ENCODE measurements at places on chromosomes 4 and X.

DNA sequence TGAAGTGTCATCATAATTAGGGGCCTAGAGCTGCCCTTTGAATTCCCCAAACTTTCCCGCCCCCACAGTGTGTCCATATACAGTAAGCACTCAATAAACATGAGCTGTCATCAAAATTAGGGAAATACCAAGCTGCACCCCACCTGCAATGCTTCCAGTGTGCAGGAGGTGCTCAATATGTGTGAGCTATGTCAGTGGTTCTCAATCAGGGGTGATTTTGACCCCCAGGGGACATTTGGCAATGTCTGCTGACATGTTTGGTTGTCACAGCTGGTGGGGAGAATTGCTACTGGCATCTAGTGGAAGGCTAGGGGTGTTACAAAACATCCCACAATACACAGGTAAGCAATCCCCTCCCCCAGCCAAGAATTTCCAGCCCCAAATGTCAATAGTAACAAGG is 748 bp downstream of the CFP start:
- no peak for DNase-seq

DNA sequence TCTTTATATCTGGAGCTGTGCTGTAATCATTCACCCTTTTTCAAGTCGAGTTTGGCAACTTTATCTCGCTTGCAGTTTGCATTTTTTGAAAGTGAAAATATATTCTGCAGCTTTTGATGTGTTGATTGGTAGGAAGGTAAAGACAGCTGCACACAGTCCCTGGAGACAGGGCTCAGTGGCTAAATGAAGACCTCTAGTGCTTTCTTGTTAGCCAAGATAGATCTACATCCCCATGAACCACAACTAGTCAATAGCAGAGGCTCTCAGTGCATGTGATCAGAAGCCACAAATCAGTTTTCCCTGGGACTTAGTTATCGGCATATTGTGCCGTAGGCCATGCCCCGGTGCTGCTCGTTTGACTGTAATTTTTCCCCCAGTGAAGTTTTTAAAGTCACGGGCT is 587.7 kb upstream of the PITX2 start:
- DNase-seq: no peak

DNA sequence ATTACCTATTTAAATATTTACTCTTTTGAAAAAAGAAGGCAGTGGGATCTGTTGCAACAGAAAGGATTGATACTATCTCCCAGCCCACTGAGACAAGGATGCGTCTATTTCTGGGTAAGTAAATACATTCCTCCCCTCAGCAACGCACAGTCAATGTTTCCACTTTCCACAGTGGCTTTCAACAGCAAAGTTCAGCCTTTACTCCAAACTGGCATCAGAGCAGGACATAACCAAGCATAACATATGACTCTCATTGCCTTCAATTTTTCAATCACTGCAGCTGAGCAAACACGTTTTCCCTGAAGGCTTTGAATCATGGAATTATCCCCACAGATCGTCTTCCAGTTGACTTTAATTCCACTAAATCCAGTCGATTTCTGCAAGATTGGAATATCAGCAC is 160.3 kb upstream of the FRG1 start:
- DNase-seq: no peak

GRCh38 chr4:81635739-81636138 is 164.0 kb upstream of the RASGEF1B start:
- DNase-seq: no peak

- no peak for DNase-seq
Observed at GRCh38 chr4:2906218-2906617, 57.0 kb downstream of the NOP14 start.

GRCh38 chr4:54213001-54213400 is 16.1 kb upstream of the PDGFRA start:
- DNase-seq: no peak

DNA sequence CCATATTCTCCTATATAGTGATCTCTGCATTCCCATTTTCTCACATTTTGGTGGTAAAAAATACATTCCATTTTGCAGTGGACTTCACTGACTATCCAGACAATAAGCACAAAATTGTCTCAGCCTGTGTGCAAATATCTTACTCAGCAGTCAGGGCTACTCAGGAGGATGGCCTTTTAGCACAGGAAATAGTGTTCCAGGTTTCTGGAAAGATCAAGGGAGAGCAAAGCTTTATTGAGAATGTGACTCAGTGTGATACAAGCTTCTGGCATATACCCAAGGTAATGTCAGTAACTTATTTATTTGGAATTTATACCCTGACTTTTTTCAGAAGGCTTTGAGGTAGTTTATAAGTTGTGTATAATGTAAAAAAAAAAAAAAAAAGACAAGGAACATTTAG is 233.4 kb downstream of the TEX13A start:
- DNase-seq: no peak

- no peak for DNase-seq
Observed at GRCh38 chr4:112979881-112980421, 69.5 kb upstream of the ANK2 start.

- no peak for DNase-seq
Observed at GRCh38 chr4:172050911-172051310, 237.7 kb downstream of the GALNTL6 start.

GRCh38 chr4:112007391-112007790 is 137.9 kb upstream of the FAM241A start:
- no peak for DNase-seq

- no peak for DNase-seq
Observed at GRCh38 chrX:103722505-103722904, 11.8 kb downstream of the TMEM31 start.

- no peak for DNase-seq
Observed at GRCh38 chrX:54950730-54951375, 30.2 kb downstream of the TRO start.

DNA sequence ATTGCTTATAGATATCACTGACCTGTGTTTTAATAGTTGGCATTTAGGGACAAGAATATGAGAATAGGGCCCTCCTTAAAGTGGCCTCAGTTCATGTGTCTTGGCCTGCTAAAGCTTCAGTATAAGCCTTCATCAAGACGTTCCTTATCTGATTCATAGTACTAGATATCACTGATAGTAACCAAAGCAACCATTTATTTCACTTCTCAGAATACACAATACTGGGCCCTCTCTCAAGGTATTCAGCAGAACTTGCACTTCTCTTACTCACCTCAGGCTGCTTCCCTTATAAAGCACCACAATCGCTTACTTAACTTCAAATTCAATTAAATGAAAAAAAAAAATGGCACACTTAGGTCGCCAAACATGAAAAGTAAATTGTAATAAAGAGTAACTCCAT is 259.4 kb upstream of the PCDH7 start:
- DNase-seq: no peak

DNA sequence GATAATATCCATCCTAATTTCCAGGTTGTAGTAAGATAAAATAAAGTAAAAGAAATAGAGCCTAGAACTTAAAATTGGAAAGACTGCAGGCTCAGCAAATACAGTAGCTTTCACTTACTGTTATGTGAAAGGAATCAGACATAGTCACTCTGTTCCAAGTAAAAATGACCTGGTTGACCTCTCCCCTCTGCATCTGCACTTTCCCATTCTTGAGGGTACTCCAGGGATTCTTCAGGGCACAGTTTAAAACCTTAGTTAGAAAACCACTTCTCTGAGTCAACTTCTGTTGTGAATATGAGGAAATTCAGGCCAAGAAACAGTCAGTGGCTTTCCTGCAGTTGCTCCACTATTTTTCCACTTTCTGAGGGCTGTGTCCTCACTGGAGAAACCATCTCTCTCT is 42.9 kb downstream of the FRAS1 start:
- DNase-seq: no peak

GRCh38 chr4:85703096-85703495 is 228.1 kb downstream of the ARHGAP24 start:
- DNase-seq: no peak

DNA sequence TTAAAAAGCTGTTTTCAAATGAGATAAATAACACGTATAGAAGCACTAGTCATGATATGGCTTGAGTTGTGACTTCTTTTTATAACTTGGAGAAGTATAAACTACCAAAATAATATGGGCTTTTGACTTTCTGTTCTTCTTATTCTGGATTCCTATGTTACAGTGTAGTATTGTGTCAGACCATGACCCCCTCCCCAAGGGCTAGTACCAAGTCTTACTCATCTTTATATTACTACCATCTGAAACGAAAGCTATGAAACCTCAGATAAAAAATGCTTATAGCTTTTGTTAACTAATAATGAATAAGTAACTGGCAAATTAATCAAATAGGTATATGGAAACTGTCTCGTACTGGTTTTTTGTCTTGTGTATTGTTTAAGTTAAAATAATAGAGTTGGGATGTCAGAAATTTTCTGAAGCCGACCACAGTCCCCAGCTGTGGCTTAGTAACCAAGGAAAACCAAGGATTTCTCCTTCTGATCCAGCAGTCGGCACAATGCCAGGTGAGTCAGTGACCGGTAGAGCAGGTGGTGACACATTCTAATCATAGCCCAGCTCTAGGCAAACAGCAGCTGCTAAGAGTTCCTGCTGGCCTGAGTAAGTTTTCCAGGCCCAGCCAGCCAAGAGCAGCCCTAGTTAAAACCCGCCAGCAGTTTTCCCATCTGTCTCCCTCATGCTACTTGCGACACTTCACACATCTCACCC is 163.3 kb upstream of the PRDX4 start:
- no peak for DNase-seq

DNA sequence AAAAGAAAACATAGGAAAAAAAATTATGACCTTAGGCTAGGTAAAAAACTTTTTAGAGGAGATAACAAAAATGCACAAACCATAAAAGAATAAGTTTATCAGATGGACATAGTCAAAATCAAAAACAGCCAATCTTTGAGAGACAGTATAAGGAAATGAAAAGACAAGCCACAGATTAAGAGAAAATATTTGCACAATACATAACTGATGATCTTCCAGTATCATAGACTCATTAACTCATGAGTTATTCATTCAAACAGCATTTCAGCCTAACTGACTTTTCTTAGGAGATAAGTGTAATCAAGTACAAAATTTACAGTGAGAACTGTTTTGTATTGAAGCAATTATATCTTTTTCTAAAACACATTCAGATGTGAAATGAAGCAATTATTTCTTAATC is 183.8 kb downstream of the FBXO8 start:
- no peak for DNase-seq

DNA sequence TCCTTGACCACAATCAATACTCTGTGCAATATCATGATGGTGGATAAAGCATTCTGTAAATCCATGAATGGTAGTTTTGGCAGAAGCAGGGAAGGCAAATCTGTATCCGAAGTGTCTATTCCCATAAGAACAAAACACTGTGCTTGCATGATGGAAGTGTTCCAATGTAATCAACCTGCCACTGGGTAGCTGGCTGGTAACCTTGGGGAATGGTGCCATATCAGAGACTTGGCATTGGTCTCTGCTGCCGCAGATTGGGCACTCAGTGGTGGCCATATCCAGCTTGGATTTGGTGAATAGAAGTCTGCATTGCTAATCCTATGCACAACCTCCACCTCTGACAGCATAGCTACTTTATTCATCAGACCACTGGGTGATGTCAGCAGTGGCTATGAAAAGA is 114.3 kb upstream of the EMCN start:
- DNase-seq: no peak

GRCh38 chr4:96602661-96603060 is 762.8 kb downstream of the PDHA2 start:
- no peak for DNase-seq

DNA sequence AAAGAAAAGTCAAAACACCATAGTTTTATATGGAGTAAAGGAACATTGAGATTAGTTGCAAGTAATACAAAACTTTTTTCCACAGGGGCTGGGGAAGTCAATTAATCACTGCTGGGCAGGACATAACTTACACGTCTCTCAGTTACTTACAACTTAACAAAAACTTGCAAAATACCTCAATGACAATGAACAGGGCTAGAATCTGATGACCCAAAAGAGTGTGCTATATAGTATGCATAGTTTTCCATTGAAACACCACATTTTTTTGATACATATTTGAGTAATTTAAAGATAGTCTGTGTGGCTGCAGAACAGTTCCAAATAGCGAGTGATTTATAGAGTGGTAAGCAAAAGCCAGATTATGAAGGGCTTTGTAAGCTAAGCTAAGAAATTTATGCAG is 172.3 kb upstream of the TRPC5 start:
- no peak for DNase-seq

- no peak for DNase-seq
Observed at GRCh38 chrX:72247206-72247942, 8.5 kb upstream of the ERCC6L start.

GRCh38 chr4:84878546-84878945 is 87.9 kb downstream of the WDFY3 start:
- DNase-seq: no peak

DNA sequence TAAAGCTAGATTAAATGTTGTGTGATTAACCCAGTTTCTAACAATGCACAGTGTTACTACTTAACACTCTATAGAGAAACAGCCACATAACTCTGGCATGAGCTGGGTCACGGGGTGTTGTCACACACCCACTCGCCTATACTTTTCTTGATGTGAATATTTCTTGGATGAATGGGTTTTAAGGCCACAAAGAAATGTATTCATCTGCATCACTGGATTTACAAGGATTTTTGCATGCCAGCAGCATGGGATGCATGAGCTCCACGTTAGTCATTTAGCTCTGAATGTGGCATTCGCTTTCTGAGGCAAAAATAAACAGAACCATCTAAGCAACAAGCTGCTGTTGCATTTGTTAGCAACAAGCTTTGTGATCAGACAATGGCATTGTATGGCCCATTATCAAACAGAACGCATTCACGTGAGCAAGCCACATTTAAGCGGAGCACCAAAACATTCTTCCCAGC is 89.7 kb downstream of the LRP2BP start:
- no peak for DNase-seq

DNA sequence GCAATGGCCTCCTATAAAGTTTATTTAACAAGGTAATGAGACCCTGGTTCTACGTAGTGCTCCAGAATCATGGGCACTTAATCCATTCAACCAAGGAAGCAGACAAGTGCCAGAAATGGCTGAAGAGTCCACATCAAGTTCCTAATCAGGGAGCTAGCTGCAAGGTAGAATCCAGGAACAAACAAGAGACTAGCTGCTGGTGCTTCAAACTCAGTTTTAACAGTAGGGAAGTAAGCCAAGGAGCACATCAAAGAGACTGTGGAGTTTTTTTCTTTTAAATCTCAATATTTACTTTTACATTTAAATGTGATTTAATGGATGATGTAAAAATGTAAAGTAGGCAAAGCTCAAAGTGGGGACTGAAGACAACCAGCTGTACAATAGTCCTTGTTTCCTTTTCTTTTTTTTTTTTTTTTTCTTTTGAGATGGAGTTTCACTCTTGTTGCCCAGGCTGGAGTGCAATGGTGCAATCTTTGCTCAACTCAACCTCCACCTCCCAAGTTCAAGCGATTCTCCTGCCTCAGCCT is 630.4 kb downstream of the CCSER1 start:
- no peak for DNase-seq

DNA sequence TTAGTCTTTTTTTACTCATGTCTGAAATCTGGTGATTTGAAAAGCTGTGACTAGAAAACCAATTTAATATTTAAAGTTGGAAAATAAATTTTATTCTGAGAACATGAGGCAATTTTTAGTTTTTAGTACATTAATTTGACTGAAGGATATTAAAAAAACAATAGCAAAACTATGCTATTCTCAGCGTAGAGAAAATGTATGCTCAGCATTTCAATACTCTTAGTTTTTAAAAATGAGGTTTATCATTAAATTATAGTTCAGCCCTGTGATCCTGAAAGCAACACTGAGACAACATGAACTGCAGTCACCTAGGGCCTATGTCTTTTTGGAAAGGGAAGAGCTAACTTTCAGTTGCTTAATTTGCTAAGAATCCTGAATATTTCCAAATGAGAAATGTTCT is 9.5 kb downstream of the GALNT7 start:
- no peak for DNase-seq
